ENCODE measurements at places on chromosomes 16 and 17.

DNA sequence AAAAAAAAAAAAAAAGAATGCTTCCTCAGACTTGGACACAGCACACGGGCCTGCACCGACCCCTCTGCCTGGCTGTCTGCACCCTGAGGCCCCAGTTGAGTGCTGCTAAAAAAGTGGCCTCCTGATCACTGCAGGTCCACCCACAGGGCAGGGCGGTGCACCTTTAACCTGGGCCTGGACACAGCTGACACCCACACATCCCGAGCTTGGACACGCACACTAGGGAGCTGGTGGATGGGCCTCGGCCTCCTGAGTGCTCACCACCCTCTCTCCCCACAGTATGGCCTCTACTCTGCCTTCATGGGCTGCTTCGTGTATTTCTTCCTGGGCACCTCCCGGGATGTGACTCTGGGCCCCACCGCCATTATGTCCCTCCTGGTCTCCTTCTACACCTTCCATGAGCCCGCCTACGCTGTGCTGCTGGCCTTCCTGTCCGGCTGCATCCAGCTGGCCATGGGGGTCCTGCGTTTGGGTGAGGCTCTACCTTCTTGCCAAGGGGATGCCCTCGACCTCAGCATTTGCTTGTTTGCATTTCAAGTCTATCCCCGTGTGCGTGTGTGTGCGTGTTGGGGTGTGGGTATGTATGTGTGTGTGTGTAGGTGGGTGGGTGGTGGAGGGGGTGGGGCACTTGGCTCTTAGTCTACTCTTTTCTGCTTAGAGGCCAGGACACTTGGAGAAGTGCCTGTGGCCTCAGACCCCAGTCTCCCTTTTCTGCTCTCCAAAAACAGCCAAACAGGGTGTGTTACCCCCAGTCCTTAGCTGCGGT is 2.3 kb downstream of the SLC26A11 start:
- no peak for DNase-seq

- no peak for DNase-seq
Observed at GRCh38 chr17:8122924-8123694, 797 bp downstream of the HES7 start.

DNA sequence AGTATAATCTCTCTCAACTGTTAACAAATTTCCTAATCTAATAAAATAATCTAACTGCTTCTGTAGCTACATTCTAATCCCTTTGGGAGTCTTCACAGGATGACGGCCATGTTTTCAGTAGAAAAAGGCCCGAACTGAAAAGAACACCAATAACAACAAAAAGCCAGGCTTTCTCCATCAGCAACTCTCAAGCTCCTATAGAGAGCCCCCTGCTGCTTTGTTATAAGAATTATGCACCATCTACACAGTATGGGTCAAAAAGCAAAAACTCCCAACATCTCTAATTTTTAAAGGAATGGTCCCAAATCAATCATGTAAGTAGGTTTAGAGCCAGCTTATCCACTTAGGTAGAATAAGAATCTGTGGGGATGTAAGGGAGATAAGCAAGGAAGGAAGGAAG is 163.6 kb upstream of the C17orf78 start:
- no peak for DNase-seq

- DNase-seq: no peak
Observed at GRCh38 chr16:28491230-28491969, 474 bp downstream of the CLN3 start.

- DNase-seq: no peak
Observed at GRCh38 chr17:47990962-47991731, 20.2 kb downstream of the CDK5RAP3 start.

- DNase-seq: no peak
Observed at GRCh38 chr16:50547340-50548124, 664 bp upstream of the NKD1 start.

DNA sequence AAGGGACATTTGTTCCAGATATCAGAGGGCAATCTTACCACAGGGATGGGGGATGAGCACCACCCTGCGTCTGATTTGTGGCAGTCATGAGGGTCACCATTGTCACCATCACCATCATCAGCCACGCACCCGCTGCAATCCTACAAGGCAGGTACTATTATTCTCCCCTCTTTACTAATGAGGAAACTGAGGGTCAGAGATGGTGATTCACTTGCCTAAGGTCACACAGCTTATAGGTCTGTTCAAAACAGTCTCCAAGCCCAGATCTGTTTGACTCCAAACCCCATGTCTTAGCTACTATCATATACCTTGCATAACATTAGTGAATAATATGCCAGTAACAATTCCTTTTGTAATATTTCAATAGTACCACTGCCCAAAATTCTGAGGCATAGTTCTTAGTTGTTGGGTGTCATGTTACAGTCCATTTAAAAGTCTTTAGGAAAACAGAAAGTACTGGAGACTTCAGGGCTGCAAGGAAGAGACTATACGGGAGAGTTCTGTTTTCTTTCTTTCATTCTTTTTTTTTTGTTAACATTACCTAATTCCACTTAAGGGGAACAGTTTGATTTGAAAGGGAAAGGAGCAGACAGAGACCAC is 166.4 kb downstream of the C16orf95 start:
- no peak for DNase-seq

DNA sequence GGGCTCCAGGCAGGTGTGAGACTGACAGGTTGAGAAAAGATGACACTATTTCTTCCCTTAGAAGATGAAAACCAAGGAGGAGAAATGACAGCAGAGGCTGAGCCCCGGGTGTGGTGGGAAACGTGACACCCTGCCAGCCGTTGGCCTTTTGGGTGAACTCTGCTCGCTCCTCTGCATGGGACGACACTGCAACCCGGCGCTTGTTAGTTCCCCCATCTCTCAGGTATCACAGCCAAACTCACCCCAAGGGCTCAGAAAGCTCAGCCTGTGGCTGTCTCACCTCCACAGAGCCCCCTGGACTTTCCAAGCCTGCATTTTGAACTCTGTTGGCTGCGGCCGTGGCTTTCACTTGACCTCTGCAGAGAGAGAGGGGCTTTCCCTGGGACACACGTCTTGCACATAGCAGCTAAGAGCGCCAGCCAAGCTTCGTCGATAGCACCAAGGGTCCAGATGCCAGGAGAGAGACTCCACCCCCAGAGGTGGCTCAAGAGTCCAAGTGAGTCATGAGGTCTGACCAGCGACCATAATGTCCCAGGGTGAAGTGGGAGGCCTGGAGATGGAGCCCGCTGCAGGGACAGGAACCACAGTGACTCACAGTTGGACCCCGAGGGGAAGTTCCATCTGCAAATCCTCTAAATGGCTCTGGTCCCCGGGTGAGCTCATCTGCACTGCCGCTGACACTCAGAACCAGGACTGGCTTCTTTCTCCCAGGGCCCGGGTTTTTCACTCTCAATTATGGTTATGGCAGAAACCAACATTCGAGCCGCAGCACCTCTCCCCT is 301.9 kb downstream of the SOX9 start:
- DNase-seq: no peak

DNA sequence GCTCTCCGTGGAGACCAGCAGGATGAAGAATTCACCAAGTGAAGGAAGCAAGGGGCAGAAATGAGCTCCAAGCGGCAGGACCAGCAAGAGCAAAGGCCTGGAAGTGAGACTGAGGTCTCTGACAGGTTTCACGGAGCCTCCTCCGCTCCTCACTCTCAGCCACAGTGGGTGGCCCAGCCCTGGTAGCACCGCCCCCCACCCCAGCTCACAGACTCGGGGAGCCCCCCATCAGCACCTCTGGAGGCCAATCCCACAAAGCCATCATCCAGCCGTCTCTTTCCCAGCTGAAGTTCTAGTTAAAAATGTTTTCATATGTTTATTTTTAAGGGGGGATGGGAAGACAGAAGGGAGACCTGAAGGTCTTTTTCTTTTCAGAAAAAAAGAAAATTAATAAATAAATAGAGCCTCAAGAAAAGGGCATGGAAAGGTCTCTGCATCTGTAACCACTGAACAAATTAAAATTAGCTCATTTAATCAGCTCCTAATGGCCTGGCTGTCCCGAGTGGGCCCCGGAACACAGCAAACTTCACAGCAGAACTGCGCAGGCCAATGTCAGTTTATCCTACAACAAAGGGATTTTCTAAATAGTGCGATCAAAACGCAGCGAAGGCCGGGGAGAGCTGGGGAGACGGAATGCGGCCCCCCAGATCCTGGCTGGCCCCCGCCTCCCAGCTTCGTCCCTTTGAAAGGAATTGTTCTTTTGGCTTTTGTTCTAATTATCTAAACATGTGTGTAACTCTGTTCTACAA is 190.3 kb downstream of the ZNF423 start:
- DNase-seq: no peak

DNA sequence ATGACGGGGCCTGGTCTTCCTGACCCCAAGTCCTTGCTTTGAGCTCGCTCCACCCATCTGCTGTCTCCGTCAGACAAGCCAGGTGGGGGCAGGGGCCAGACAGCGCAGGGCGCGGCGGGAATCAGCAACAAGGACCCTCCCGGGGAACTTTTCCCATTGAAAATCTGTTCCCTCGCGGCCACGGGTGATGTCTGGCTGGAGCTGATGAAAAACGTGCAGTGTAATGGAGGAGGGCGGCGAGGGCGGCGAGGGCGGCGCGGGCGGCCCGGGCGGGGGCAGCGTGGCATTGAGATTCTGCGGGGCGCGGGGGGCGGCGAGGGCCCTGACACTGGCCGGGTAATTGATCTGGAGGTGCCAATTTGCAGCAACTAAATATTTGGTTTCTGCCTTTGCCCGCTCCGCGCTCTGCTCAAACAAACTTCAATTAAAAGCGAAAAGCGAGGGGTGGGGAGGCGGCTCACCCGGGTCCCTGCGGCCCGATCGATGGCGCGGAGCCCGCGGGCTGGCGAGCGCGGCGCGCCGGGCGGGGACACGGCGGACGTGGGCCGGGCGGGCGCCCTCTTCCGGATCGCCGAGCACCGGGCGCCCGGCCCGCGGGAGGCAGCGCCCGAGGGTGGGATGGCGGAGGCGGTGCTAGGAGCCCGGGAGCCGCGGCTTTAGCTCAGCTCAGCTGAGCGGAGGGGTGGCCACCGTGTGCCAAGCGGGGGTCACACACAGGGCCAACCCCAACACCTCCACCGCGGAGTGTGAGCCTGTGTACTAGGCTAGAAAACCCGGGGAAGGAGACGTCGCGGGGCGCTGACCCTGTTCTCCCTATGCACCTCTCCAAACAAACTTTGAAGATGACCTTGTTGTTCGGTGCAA is 32.4 kb downstream of the DCAKD start:
- no peak for DNase-seq

DNA sequence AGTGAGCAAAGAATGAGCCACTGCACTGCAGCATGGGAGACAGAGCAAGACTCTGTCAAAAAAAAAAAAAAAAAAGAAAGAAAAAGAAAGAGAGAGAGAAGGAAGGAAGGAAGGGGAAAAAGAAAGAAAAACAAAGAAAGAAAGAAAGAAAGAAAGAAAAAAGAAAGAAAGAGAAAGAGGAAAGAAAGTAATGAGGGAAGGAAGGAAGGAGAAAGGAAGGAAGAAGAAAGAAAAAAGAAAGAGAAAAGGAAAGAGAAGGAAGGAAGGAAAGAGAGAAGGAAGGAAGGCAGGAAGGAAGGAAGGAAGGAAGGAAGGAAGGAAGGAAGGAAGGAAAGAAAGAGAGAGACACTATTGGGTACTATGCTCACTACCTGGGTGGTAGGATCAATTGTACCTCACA is 122.2 kb upstream of the ERCC4 start:
- no peak for DNase-seq

- no peak for DNase-seq
Observed at GRCh38 chr16:677316-678190, 2.1 kb downstream of the RHBDL1 start.

- no peak for DNase-seq
Observed at GRCh38 chr16:81401035-81401950, 43.3 kb upstream of the CMIP start.

DNA sequence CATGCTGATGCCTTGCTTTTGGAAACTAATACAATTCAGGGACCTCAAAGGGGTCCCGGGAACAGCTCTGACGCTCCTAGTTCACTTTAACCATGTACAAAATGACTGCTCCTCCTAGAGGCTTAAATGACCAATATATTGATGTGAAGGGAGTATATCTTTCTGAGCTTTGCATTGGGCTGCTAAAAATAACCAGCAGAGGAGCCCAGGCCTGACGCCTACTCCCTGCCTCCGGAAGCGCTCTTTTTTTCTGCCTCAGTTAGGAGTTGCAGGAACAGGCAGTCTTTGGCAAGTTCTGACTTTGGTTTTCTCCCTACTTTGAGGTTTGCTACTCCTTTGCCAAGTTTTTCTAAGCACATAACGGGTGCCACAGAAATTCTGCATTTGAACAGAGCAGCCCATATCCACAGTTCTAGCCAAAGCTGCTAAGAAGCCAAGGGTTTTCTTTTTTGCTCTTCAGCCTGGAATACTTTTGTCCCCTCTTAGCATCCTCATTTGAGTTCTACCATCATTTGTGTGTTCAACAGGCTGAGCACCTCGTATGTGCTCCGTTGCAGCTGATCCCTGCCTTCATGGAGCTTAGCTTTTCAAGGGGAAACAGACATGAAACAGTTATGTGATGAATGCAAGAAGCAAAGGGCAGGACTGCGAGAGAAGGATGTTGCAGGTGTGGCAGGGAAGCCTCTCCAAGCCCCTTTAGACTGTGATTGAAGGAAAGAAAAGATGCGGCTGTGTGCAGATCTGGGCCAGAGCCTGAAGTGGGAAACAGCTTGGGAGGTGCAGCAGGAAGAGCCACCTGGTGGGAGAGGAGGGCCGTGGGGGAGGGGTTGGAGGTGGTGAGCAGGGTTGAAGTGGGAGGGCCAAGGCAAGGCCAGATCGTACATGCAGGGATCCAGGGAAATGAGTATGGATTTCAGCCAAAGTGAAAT is 2.8 kb upstream of the NAGPA start:
- no peak for DNase-seq

- DNase-seq: no peak
Observed at GRCh38 chr17:66753126-66753920, 81.6 kb upstream of the CACNG5 start.

- no peak for DNase-seq
Observed at GRCh38 chr16:72126429-72126765, 32.8 kb downstream of the DHX38 start.

DNA sequence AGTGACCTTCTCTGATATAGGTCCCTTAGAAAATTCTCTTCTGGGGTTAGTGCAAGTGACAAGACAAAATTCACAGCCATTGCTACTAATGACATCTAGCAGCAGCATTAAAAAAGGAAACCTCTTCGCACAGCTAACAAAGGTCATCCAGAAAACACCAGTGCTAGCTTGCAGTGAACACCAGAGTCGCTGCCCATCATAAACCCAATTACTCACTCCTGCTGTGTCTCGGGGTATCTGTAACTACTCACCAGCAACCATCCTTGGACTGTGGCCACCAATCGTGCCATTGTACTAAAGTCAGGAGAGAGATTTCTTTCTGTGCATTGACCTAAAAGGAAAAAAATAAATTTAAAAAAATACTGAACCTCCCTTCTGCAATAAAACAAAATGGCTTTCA is 1494.7 kb upstream of the CDH8 start:
- no peak for DNase-seq

DNA sequence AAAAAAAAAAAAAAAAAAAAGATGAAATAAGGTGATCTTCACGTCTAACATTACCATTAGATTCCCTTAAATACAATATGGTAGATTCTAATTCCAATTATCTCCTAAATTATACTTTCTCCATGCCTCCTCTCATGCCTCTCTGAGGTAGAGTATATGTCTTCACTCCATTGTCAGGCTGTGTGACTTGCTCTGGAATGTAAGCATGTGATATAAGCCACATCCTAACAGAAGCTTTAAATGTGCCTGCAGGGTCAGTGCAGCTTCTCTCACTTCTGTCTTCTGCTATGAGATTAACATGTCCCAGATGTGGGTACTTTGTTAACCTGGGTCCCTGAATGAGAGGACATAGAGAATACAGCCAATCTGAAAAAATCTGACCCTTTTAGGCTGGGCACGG is 32.6 kb downstream of the MED13 start:
- DNase-seq: no peak
